ENCODE measurements at places on chromosomes 5 and 9. TPM values are rescaled to one million over a fixed set of nuclear protein-coding genes. Genes with fewer than 3 reads are reported as not detected.

The NEURL1B gene
- total RNA-seq = 0.13 TPM

The IFNB1 gene
- not detected for total RNA-seq

The ELP1 gene
- 24.1 TPM for total RNA-seq

DNA sequence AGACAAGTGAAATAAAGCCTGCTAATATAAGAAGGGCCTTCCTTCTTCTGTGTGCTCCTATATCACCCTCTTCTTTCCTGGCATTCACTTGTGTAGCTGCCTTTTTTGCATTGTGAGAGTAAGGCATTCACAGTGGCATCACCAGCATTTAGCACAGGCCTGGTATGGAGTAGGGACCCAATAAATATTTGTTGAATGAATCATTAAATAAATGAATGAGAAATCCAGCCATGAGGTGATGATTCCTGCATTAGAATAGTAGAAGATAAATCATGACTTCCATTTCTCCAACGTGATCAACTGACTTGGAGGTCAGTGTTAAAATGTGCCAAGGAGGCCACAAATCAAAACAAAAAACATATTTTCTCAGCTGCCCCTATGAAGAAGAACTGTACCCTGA, 3.9 kb downstream of the PLPPR1 start:
- no peak for DNase-seq

GRCh38 chr9:120877276-120878034, 467 bp upstream of the PHF19 start:
- DNase-seq = peak; percentile 55

DNA sequence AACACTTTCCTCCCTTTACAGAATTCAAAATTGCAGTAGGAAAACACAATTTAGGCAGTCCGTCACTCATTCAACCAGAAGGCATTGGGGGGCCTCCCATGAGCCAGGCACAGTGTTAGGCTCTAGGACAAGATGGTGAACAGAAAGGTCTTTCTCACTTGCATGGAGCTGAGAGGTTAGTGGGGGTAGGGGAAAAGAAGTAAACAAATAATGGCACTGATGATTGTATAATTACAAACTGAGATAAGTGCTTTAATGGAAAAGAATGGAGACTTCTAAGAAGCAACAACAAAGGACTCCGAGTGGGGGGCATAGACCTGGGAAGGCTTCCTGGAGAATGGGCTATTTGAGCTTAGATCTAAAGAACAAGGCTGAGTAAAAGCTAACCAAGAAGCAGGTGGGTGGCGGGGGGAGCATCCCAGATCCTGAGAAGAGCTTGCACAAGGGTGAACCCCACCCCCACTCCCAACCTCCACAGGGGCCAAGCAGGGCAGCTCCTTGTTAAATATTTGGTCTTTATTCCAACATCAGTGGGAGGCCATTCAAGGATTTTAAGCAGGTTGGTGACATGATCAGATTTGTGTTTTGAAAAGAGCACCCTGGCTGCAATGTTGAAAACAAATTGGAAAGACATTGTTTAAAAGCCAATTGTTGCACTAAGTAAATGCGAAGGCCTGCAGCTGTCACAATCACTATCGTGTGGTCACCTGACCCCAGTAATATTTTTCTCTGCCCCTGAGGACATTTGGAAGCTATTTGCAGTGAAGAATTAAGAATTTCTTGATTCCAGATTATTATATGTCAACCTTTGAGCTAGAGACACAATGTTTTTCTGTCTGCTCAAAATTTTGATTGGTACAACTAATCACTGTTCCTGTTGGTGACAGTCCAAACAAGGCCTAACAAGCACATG, 73.9 kb upstream of the EFNA5 start:
- DNase-seq = no peak

GRCh38 chr5:148998174-148998797, 64.6 kb downstream of the SH3TC2 start:
- peak; percentile 71 for DNase-seq

DNA sequence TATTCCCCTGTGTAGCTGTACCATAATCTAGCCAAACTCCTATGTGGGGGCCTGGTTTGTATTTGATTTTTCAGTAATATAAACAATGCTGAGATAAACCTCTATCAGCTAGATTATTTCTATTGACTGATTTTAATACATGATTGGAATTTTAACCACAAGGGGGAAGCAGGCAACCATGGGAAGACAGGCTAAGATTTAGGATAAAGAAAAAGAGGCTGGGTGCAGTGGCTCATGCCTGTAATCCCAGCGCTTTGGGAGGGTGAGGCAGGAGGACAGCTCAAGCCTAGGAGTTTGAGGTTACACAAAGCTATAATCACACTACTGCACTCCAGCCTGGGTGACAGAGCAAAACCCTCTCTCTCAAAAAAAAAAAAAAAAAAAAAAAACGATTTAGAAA, 18.1 kb upstream of the GPX3 start:
- DNase-seq = no peak

- no peak for DNase-seq
These were observed 3.1 kb upstream of the RPL37 start for GRCh38 chr5:40838086-40838485.

DNA sequence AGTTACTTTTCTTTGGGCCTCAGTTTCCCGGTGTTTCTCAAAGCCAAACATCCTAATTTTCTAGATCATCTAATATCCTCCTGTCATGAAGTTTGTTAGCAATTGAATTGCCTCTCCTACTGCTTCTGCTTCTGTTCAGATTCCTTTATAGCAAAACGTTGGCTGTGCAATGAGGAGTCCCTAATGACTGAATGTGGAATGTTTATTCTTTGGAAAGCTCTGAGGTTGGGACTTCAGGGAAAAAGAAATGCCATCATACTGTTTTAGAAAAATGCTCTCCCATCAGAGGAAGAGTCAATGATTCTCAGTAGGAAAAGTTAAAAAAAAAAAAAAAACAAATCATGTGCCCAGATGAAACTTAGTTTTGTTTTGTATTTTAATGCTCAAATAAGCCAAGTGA, 268.7 kb upstream of the PAPPA start:
- DNase-seq = no peak
